ENCODE measurements at places on chromosomes 11 and 22. TPM values are rescaled to one million over a fixed set of nuclear protein-coding genes. Genes with fewer than 3 reads are reported as not detected.

GRCh38 chr22:20435436-20436306 is 2.0 kb downstream of the SCARF2 start:
- no peak for DNase-seq

GRCh38 chr11:73243093-73243485 is 25.0 kb downstream of the P2RY2 start:
- DNase-seq: no peak

GRCh38 chr22:39624501-39624821 is 53.9 kb downstream of the CACNA1I start:
- DNase-seq: no peak

GRCh38 chr22:46052331-46052771 is 75.4 kb upstream of the WNT7B start:
- no peak for DNase-seq

The PAX6 gene
- 0.08 TPM for polyA plus RNA-seq

GRCh38 chr11:83540728-83541127 is 254.6 kb upstream of the CCDC90B start:
- DNase-seq: peak; percentile 16

The VPREB1 gene
- polyA plus RNA-seq: 0.53 TPM

DNA sequence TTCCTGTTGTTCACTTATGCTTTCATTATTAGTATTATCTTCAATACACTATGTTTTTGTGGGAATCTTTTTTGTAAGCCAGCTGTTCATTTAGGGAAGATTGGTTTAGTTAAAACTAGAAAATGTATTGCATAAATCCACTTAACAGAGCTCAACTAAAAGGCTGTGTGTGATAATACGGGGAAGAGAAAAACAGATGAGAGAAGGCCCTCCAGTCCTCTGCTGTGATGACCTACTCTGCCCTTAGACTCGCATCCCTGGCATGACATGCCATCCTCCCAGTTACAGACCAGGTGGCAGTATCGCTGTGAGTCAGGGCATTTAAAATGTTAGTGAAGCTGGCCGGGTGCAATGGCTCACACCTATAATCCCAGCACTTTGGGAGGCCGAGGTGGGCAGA is 173.4 kb upstream of the TTC12 start:
- no peak for DNase-seq

DNA sequence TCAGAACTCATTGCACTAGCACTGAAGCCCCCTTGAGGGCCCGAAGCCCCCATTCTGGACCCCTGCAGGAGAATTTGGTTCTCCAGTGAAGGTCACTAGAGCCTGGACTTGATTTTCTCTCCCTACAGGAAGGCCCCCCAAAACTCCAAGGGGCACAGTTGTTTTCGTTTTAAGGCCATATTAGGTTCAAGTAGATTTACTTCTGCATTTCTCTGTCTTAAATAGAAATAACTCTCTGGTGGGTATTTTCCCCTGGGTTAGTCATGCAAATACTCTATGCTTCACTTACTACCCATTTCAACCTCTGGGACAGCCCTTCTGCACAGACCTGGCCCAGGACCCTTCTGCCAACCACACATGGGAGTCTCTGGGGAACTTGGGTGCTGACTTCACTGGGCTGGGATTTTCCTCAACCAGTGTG is 41.6 kb downstream of the WEE1 start:
- no peak for DNase-seq

DNA sequence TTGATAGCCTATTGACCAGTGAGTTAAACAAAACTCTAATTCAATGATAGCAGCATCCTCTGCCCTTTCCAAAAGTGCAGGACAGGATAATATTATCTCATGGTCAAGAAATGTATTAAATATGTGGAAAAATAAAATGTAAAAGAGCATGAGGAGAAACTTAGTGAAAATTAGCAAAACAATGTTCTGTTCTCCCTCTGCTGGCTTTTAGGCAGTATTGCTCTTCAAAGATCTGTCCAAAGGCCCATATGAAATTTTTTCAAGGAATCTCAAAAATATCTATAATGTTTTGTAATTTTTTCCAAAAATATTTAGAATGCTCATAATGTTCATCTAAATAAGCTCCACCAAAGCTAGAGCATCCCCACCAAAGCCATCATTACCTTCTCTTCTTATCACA is 8.3 kb upstream of the ARL14EP start:
- no peak for DNase-seq

The NNMT gene
- polyA plus RNA-seq: 2.0 TPM

The STIM1 gene
- polyA plus RNA-seq: 50.7 TPM

GRCh38 chr11:87213444-87213843 is 175.7 kb downstream of the TMEM135 start:
- no peak for DNase-seq

The TSGA10IP gene
- 1.0 TPM for polyA plus RNA-seq

The FOLR2 gene
- 14.5 TPM for polyA plus RNA-seq

DNA sequence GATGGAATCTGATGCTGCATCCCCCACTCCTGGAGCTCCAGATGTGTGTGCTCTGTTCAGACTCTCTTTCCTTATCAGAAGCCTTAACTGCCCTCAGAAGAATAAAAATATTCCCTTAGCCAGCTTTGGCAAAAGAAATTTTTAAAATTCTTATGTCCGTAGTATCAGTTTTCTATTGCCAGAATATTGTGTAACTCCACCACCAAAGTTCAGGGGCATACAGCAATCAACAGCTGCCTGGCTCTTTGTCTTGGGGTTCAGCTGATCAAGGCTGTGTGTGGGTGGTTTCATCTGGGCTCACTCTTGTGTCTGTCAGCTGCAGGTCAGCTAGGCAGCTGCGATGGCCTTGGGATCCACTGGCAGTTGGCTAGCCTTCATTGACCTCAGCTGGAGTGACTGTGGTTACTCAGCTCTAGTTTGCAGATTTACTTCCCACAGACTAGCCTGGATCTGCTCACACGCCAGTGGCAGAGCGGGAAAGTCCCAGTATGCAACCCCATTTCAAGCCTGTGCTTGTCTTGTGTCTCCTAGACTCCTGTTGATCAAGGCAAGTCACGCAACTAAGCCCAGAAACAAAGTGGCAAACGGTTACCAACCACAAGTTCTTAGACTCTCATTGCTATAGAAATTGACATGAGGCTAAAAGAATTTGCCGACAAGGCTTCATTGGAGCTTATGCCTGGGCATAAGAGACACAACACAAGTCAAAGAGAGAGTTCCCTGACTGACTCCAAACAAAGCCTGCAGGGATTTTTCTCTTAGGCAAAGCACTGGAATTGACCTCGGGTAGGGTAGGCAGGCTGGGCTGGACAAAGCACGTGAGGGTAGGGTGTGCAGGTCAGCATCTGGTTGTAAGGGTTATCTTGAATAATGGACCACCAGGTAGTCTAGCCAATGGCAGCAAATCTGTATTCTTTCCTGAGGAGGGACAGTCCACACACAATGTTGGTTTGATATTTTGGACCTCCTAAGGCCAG is 7.5 kb downstream of the TMEM138 start:
- no peak for DNase-seq

DNA sequence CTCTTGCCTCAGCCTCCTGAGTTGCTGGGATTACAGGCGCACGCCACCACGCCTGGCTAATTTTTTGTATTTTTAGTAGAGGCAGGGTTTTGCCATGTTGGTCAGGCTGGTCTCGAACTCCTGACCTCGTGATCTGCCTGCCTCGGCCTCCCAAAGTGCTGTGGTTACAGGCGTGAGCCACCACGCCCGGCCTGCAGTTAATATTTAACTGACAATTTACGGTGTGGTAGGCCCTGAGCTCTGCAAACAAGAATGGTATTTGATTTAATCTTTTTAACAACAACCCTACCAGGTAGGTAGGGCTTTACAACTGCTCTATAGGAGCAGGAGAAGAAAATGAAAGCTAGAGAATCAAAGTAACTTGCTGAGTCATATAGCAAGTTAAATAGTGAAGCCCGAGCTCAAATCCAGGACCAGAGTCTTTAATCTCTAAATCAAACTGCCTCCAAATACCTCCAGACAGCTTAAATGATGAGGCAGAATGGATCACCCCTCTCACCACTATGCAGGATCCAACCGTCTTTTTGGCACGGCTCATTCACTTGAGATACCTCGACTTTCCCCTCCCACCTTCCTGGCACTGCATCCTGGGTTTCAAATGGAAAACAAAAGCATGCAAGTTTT is 9.4 kb downstream of the UEVLD start:
- no peak for DNase-seq

GRCh38 chr22:29270475-29271271 is 2.6 kb downstream of the EWSR1 start:
- DNase-seq: no peak

The DCHS1 gene
- polyA plus RNA-seq: 49.5 TPM

The TUB gene
- polyA plus RNA-seq: 27.0 TPM

The NXPE1 gene
- polyA plus RNA-seq: 0.15 TPM

The HDHD5 gene
- 37.3 TPM for polyA plus RNA-seq

- no peak for DNase-seq
Observed at GRCh38 chr11:12534549-12534948, 139.7 kb upstream of the TEAD1 start.

GRCh38 chr11:18704698-18705097 is 6.1 kb downstream of the TMEM86A start:
- DNase-seq: no peak

GRCh38 chr22:35350539-35351503 is 30.1 kb upstream of the HMOX1 start:
- peak; percentile 96 for DNase-seq

The MMP7 gene
- 0.20 TPM for polyA plus RNA-seq

The RASD2 gene
- 0.13 TPM for polyA plus RNA-seq

- DNase-seq: no peak
Observed at GRCh38 chr11:68313574-68314202, 1.3 kb downstream of the LRP5 start.

DNA sequence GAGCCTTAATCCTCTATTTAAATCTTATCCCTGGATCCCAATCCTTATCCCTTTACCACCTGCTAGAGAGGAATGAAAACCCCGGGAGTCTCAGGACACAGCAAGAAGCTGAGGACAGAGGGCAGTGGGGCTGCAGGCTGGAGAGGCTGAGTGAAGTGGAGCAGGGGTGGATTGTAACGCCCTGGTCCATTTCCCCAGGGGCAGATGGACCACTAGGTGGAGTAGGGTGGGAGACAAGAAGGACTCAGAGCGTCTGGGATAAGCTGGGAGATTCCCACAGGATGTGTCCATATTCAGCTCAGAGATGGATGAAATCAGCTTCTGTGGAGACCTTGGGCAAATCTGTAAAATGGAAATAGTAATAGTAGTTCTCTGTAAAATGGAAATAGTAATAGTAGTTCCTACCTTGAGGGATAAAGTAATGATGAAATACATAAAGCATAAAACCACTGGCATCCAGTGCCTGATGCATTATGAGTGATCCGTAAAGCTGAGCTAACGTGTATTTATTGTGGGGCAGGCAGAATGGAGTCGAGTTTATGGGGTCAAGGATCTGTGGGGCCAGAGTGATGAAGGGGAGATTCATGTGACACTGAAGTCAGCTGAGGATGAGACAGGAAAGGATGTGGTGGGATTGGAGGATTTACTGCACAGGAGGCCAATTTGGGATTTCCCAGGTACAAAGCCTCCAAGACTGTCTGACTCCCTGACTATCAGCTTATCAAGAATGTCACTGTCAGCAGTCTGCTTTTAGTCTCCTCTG is 1.9 kb upstream of the ROBO4 start:
- no peak for DNase-seq

The TMX2 gene
- polyA plus RNA-seq: 88.3 TPM

DNA sequence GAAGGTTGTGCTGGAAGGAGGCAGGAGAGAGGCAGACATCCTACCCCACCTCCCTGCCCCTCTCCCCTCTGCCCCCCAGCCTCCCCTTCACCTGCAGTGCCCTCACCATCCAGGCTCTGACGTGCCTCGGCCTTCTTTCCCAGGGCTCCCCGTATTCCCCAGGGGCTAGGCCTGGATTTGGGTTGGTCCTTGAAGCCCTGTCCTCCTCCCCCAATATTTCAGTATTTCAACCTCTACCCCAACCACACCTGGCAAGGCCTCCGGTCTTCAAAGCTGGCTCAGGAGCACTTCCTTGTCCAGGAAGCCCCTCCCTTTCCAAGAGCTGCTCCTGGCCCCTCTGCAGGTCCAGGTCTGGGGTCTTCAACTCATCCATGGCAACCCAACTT is 8.6 kb upstream of the PDE2A start:
- DNase-seq: no peak

The MYO7A gene
- 6.5 TPM for polyA plus RNA-seq

GRCh38 chr11:44424841-44425240 is 114.9 kb upstream of the ALX4 start:
- no peak for DNase-seq

DNA sequence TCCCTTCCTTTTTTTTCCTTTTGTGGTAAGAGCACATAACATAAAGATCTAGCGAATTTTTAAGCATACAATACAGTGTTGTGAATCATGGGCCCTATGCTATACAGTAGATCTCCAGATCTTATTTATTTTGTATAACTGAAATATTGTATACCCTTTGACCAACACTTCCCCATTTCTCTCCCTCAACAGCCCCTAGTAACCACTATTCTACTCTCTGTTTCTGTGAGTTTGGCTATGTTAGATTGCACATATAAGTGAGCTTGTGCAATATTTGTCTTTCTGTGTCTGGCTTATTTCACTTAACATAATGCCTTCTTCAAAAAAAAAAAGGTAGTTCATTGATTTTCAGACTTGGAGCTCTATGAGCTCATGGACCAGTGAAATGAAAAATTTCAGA is 180.5 kb downstream of the C11orf91 start:
- no peak for DNase-seq

DNA sequence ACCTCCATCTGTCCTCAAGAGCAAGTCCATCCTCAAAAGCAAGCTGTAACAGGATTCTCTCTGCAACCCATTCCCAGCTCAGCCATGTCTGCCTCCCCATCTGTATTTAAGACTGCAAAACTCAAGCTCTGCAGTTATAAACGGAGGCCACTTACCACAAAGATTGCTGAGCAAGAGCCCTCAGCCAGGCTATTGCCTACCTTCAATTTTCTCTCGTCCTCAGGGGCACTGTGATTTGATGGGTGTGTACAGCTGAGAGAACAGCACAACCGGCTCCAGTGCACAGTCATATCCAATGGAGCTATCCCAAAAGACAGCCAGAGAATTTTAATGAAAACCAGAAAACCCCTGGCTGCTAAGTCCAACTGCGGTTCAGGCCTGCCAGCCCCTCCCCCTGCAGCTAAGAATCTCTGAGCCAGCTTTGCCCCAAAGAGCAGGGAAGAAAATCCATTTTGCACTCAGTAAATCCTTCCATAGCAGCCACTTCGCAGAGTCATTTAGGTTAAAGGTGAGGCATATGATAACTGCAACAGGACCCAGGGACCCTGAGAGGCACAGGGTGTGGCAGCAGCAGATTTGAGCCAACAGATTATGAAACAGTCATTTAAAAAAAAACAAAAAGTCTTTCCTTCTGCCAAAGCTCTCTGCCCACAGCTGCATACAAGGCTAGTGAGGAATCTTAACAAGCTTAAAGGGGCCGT is 37.6 kb downstream of the RAB30 start:
- DNase-seq: peak; percentile 56

The FKBP2 gene
- 69.6 TPM for polyA plus RNA-seq

Data from left lung (tissue), 14 donors.